Activated naive CD4-positive, alpha-beta T cell treated with Interleukin-2 at 50 U/mL for 16 hours (primary cell): ENCODE measurements at places on chromosomes 3 and 15.
A peak's percentile ranks its signal among the peaks of the same experiment; 100 is the strongest.

- DNase-seq, result no peak
Measured at GRCh38 chr3:174409086-174409743, 449.9 kb upstream of the NAALADL2 start.

- no peak for DNase-seq
Measured at GRCh38 chr3:113297287-113297686, 85.9 kb downstream of the BOC start.

DNA sequence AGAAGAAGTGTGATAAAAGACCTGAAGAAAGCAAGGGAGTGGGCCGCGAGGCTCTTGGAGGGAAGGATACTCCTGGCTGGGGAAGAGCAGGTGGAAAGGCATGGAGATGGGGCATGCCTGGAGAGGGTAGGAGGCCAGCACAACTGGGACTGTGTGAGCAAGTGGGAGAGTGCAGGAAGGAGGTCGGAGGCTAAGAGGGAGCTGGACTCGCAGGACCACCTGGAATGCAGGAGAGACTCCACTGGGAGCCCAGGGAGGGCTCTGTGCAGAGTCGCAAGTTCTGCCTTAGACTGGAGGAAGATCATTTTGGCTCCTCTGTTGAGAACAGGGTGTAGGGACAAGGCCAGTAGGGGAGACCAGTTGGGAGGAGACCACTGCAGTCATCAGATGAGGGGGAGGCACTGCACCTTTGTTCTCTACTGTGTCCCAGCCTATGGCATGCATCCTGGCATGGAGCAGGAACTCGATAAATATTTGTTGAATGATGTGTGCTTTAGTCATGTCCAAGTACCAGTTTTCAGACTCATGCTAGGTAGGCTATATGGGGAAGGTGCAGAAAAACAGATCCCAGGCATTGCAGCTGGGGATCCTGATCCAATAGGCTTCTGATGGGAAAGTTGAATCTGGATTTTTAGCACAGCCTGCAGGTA lies 13.7 kb downstream of the FAM107A start:
- DNase-seq, result no peak

DNA sequence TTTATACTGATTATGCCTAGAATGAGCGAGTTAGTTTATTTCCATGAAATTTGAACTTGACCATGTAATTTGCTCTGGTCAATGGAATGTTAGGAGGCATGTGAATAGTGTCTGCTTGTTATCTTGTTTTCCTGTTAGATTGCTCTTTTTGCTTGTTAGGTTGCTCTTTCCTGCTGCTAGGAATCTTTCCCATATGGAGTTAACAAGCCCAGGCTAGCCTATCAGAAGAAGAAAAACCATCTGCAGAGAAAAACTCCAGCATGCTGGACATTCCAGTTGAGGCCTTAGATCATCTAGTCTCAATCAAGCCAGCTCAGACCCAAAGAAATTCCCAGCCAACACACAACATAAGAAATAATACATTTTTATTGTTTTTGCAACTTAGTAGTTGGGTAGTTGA lies 470.2 kb upstream of the AGTR1 start:
- DNase-seq, result no peak

GRCh38 chr15:75058127-75058905 lies 34.9 kb downstream of the PPCDC start:
- no peak for DNase-seq

- no peak for DNase-seq
Measured at GRCh38 chr15:34119291-34119690, 17.4 kb downstream of the PGBD4 start.

DNA sequence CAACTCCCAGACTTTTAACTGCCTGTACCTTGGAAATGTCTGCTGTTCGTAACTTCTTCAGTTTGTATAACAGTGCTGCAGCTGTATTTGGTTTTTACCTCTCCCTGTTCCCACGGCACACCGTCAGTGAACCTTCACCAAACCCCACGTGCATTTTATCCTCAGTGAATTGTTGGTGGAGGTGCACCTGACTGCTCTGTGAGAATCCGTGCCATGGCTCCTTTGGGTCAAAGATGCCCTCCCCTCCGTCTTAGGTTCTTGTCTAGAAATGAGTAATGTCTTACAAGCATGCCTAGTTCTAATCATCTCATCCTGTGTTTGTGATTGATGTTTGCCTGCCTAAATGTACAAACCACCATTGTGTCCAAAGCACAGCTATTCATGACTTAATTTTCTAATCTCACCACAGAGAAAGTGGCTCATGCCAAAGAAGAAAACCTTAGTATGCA lies 28.2 kb downstream of the TPM1 start:
- no peak for DNase-seq

GRCh38 chr3:195075199-195075940 lies 195.6 kb downstream of the XXYLT1 start:
- no peak for DNase-seq

DNA sequence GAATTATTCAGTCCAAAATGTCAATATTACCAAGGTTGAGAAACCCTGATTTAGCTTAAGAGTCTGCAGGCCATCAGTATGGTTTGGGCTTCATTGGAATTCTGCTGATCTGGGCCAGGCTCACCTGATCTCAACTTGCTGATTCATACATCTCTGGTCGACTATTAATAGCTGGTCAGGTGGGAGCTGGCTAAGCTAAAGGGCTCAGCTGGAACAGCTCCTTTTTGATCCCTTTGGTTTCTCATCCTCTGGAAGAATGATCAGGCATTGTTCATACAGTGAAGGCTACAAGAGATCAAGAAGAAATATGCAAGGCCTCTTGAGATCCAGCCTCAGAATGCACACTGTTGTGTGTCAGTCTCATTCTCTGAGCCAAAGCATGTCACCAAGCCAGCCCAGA lies 123.3 kb upstream of the MME start:
- no peak for DNase-seq

- no peak for DNase-seq
Measured at GRCh38 chr15:70051948-70052633, 45.6 kb downstream of the TLE3 start.

- peak; percentile 5 for DNase-seq
Measured at GRCh38 chr15:38072348-38073177, 138.1 kb downstream of the TMCO5A start.

GRCh38 chr3:103410231-103410630 lies 975.4 kb downstream of the ZPLD1 start:
- no peak for DNase-seq

- no peak for DNase-seq
Measured at GRCh38 chr15:39785139-39785538, 2.5 kb upstream of the FSIP1 start.

DNA sequence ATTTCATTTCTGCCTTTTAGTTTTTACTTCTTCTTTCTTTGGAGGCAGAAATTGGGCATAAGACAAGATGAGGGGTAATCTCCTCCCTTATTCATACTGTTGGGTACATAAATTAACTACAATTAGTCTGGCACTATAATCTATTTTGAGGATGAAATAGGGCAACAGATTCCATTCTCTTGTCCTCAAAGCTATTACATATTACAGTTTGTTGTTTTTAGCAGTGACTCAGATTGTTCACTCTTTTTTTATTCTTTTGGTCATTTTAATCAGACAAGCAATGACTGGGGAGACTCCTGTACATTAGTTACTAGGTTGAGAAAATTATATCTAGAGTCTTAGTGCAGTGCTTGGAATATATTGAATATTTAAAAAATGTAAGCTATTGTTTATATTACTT lies 556.0 kb downstream of the OTOL1 start:
- DNase-seq, result no peak

GRCh38 chr3:32569540-32570420 lies 878 bp downstream of the DYNC1LI1 start:
- peak; percentile 44 for DNase-seq

- DNase-seq, result no peak
Measured at GRCh38 chr3:58230876-58231552, 6.6 kb upstream of the ABHD6 start.

DNA sequence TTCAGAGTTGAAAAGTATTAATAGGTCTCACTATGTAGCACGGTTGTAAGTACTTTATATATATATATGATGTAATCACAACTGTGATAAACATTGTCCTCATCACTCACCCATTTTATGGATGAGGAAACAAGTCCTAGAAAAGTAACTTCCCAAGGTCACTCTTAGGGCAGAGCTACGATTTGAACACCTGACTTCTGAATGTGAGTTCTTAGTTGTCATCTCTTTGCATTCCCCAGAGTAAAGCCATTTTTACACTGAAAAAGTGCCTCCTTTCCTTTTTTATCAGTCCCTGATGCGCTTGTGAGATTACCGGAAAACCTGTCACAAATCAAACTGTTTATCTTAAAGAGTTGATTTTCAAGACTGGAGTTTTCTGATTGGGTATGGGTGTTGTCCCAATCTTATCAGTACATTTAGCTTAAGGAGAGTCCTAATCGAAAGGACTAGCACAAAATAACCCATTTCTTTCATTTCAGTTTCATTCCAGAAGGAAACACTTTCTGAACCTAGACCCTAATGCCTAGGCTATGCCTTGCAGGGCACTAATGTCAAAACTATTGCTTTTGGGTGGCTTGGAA lies 2.3 kb upstream of the EDEM1 start:
- DNase-seq, result no peak

GRCh38 chr3:190848870-190849269 lies 13.6 kb downstream of the GMNC start:
- DNase-seq, result no peak

DNA sequence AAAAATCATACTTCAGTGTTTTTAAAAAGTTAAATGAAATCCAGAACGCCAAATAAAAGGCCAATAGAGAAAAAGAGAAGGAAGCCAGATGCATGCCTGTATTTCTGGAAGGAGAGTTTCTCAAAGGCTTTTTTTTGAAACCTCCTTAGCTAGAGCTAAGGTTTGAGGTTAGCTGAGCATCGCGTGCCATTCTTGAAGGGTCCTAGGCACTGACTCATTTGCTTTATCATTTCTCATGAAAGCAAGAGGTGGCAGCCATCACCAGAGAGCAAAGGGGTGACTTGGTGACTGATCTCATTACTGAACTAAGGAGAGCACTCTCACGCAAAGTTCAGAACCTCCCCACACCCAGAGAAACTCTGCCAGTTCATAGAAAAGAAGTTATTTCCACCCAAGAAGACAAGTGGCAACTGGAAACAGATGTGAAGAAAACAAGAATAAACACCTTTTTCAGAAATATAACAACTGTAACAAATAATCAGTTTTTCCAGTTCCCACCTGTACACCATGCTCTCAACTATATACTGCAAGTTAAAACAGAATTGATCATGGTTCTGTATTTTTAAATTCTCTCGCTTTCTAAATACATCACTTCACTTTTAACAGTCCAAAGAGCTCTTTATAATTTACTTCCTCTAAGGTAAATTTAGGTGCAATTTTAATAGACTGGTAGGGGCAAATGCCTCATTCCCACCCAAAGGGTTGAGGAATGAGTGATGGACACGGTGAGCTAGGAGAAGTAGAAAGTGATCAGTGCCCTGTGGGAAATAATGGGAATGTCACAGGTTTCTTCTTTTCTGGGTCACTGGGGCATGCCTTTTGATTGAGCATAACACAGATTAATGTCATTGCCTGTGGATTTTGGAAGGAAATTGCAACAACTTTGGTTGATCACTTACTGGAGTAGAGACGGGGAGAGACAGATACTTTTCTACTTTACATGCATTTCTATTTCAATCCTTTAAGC lies 24.7 kb downstream of the GPR15 start:
- DNase-seq, result peak; percentile 80

DNA sequence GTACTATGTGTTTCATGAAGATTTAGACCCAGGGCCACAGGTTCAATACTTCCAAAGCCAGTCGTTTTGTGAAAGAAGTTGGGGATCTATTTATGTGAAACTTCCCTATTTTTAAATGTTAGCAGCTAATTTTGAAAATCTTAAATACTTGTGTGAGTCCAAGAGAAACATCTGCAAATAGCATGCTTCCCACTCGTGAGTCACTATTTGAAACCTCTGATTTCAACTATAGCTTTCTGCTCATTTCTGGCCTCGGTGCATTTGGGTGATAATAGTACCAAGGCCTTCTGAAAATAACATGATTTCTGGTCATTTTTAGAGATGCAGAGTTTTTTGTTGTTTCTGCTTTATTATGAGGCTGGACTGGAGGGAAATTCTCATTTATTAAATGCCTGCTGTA lies 110.0 kb downstream of the OPA1 start:
- no peak for DNase-seq

DNA sequence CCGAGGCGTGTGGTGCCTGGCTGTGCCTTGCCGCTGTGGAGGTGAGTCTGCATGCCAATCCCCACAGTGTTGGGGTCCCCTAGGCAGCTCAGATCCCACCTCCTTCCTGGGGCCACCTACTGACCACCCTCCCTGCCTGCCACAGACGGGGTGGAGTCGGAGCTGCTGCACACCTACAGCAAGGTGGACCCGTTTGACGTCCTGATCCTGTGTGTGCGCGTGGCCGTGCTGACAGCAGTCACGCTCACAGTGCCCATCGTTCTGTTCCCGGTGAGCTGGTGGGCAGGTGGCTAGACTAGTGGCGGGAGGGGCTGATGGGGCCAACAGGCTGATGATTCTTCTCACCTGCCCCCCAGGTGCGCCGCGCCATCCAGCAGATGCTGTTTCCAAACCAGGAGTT lies 13.4 kb downstream of the SLC38A3 start:
- no peak for DNase-seq

- no peak for DNase-seq
Measured at GRCh38 chr3:158830391-158830790, 28.5 kb downstream of the MFSD1 start.

DNA sequence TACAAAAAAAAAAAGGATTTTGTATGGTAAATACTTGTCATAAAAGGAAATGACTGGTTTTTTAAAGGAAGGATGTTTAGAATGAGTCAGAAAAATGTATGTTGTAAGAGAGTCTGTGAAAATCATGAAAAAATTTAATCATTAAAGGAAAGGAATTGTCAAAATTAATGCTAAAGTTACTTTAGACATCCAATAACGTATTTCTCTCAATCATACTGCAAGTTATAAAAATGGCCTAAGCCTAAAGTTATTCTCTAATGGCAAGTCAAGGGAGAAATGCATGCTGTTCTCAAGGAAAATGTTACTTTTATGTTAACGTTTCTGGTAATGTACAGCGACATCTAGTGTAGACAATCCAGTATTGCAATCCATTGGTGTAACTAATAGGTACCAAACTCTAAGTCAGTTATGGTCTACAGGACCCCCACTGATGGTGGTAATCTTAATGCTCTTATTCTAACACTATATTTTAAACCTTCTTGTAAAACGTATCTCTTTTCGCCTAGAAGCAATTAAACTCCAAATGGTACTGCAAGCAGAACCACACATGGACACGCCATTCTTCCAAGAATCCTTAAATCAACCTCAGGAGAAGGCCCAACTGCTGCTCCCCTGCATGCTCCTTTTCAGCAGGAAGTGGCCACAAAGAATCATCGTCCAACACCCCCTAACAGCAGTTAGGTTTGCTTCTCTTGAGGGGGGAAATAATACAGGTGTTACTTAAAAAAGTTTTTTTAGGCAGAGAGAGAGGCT lies 35.2 kb downstream of the NCEH1 start:
- no peak for DNase-seq

GRCh38 chr15:61974759-61975158 lies 85.5 kb downstream of the VPS13C start:
- no peak for DNase-seq
